Activated CD4-positive, alpha-beta memory T cell treated with anti-CD3 and anti-CD28 coated beads for 36 hours (primary cell): ENCODE measurements at places on chromosomes 11 and 22.
A peak's percentile ranks its signal among the peaks of the same experiment; 100 is the strongest.

DNA sequence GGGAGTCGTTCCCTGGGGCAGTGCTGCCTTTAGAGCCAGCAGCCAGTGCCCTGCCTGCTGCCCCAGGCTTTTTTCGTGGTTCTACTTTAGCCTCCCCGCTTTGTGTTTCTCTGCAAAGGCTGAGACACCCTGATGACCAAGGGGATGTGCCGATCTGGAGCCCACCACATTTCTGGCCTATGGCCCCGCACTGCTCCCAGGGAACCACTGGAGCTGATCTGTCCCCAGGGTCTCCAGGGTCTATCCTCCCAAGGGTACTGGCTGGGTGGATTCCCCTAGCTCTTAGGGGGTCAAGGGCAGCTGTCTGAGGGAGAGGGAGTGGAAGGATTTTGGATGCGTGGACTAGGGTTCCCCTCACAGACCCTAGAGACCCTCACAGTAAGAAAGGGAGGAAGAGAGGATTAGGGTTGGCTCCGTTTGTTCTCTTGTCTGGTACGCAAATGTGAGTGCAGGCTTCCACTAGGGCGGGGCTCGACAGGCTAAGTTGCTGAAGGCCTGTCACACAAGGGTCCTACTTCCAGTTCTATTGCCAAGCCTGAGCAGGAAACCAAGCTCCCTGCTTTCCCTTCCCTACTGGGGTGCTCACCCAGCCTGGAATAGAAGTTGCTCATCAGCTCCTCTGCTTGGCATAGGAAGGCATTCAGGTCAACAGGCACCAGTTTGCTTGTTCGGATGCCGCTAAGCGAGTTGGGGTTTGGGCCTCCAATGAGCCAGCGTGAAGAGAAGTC, 19.3 kb downstream of the TREH start:
- no peak for DNase-seq

DNA sequence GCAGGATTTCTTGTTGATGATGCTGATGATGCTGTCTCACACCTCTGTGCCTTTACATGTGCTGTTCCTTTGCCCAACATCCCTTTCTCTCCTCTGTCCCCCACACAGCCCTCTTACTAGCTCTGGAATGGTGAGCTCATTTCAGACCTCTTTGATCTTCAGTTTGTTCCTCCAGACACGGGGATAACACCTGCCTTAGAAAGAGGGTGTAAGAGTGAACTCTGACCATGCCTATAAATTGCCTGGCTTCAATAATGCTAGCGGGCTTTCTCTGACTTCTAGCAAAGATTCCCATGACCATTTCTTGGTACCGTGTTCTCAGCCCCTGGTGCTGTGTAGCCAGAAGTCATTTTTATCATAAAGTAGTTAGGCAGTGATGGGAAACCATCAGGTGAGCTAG, 55.9 kb upstream of the DRD2 start:
- DNase-seq, result no peak

- no peak for DNase-seq
Observed at GRCh38 chr22:29940526-29940925, 57.6 kb downstream of the MTMR3 start.

DNA sequence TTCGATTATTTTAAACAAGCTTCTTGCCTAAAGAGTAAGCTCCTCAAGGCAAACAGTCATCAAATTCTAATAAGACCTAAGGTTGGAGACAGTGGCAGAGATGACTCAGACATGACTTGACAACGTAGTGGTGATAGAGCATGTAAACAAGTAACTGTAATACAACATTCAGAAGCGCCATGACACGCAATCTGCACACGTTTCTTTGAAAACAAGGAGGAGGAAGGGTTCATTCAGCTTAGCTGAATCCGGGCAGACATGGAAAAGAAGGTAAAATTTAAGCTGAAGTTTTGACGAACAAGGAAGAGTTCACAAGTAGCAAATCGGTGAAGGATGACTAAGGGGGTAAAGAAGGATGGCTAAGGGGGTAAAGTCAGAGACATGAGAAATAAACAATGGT, 152.4 kb upstream of the ZC3H12C start:
- no peak for DNase-seq

DNA sequence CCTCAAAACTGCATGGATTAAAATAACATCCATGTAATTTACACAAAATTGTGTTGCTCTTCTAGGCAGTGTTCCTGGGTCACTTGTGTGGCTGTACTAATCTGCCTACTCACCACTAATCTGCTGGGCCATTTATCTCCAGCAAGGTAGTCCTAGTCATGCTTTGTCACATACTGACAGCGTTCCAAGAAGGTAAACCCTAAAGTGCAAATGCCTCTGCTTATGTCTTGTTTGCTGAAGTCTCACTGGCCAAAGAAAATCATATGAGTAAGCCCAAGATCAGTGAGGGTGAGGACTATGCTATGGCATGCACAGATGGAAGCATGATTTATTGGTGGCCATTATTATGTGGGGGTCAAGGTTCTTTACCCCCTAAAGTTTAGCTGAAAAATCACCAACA, 630.2 kb upstream of the LUZP2 start:
- no peak for DNase-seq

DNA sequence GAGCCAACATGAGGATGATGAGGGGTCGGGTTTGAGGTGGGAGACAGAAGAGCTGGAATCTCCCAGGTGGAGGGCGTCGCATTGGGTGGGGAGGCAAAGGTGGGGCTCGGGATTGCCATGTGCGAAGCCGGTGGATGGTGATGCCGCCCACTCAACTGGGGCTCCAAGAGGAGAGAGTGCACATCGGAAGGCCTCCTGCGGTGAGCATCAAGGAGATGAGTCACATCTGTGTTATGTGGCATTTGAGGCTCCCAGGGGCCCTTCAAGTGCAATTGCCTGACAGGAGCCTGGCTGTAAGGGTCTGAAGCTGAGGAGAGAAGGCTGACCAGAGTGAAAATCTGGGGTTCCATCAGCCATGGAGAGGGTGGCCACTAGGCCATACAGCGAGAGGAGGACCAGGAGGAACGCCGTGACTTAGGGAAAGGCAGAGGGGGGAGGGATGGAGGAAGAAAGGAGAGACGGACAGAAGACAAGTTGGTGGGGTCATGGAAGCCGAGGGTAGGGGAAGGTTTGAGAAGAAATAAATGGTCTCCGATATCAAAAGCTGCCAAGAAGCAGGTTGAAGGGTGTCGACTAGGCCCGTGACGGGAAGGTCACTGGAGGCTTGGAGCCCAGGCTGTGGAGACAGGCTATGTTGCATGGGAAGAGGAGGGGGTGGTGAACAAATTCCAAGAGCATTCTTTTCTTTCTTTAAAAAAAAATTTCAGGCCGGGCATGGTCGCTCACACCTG, 21.3 kb downstream of the RASD2 start:
- peak; percentile 53 for DNase-seq

GRCh38 chr11:12581923-12582322, 92.3 kb upstream of the TEAD1 start:
- DNase-seq, result no peak

GRCh38 chr11:102172127-102172848, 62.0 kb downstream of the YAP1 start:
- no peak for DNase-seq

DNA sequence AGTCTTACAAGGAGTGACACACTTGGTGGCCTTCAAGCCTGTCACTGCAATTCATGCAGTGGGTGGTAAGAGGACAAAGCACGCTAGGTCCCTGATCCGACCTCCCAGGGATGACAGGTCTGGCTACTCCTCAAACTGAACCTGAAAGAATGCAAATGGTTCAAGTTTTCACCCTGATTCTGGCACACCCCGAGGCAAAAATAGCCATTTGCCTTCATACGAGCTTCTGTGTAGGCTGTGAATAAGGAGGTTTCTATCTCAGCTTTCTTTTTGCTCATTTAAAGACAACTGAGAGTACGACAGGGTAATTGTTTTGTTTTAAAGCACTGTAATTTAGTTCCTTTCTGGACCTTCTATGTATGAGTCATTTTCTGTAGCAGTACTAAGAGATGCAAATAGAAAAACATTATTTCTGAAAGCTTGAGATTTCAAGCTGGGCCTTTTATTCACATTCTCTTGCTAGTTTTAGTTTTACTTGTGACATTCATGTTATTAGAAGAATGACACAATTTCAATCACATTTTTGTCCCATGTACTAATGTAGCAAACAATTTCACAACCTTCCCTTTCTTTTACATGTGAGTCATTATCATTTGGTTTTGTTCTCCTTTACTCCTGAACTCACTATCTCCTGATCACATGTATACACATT, 56.6 kb upstream of the FDX1 start:
- peak; percentile 55 for DNase-seq

GRCh38 chr11:47020793-47021526, 84.4 kb downstream of the CSTPP1 start:
- DNase-seq, result no peak

GRCh38 chr11:34239465-34240149, 118.2 kb downstream of the ABTB2 start:
- no peak for DNase-seq

DNA sequence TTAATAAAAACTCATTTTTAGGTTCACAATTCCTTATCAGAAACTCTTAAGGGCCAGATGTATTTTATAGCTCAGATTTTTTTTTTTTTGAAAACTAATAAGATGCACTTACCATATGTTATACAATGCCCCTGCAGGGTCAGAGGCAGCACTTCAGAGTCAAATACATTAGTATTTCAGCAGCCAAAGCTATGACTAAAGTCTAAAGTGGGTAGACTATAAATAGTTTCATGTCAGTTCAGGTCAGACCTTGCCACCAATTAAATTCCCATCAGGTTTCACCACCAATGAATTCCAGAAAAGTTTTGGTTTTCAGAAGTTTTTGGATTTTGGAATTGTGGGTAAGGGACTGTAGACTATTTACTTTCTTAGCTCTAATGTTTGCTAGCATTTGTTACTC, 75.9 kb downstream of the FAM83F start:
- DNase-seq, result no peak

DNA sequence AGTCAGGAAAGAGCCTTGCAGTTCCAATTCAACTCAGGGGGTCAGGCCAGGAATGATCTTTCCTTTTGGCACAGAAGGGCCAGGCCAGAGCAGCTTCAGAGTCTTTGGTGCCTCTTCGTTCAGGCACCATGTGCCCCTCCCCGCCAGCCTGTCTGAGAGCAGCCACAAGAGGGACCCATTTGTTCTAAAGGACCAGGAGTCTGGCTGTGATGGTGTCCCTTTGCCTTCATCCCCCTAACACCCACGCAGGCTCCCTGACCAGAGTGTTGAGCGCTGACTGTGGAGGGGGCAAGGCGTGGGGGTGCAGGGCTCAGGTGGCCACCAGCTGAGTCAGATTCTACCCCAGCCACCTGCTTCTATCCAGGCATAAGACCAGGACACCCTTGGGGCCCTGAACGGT, 156.4 kb downstream of the TTC17 start:
- DNase-seq, result no peak

DNA sequence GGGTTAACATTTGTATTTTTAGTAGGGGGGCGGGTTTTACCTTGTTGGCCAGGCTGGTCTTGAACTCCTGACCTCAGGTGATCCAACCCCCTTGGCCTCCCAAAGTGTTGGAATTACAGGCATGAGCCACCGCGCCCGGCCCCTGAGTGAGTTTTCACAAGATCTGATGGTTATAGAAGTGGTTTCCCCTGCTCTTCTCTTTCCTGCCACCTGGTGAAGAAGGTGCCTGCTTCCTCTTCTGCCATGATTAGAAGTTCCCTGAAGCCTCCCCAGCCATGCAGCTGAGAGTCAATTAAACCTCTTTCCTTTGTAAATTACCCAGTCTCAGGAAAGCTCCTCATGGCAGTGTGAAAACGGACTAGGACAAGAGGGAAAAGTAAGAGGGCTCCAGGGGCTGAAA, 259.1 kb upstream of the PLET1 start:
- DNase-seq, result no peak

GRCh38 chr11:120216426-120217102, 5.7 kb downstream of the OAF start:
- no peak for DNase-seq

DNA sequence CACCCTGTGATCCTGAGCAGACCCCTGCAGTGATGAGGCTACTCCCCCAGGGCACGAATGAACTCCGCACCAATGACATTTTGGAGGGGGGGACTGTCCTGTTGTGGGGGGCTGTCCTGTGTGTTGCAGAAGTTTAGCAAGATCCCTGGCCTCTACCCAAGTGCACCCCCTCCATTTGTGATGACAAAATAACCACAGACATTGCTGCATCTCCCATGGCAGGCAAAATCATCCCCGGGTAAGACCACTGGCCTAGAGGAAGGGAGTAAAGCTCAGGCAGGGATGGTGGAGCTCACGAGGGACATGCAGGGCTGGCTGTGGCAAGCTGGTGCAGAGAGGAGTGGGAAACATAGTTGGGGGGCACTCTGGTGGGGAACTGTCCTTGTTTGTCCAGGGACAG, 40.6 kb downstream of the NECTIN1 start:
- DNase-seq, result no peak

DNA sequence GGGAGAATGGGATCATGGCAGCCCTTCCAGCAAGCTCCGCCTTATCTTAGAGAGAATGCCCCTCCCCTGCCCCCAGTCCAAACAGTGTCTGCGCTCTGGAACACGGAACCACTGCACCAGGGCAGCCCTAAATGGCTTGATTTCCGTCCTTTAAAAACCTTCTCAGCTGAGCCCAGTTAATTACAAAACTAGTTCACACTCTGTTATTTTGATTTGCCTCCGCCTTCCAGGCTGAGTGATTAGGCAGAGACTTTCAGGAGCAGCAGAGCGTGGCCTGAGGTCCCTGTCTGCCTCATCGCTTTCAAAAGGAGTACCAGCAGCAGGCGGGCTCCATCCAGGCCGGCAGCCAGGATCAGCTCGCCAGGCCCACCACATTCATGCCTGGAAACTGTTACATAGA, 313.0 kb downstream of the BRD1 start:
- no peak for DNase-seq

DNA sequence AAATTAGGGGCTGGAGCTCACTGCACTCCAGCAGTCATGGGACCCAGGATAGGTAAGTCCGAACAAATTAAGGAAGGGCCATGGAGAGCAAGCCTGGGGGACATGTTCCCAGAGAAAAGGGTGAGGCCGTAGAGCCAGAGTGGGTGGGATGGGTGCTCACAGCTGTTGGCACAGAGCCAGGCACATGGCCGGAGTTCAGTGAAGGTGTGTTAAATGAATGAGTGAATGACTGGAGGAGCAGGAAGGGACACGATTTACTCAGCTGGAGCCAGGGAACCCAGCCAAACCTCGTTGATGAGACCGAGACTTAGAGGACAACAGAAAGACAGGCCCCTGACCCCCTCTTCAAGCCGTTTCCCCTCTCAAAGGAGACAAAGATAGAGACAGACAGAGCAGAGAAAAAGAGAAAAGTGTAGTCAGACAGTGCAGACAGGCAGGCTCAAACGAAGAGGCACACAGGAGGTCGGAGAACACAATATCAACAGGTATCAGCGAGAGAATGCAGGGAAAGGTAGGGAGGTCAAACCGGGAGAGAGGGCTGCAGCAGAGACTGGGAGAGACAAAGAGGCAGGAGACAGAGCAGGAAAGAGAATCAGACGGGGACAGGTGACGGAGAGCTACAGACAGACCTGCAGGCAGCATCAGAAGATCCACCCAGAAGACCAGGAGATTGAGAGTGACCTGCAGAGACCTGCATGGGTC, 590 bp downstream of the SLCO2B1 start:
- no peak for DNase-seq
